Activated CD8-positive, alpha-beta T cell treated with anti-CD3 and anti-CD28 coated beads for 36 hours (primary cell): ENCODE measurements at places on chromosomes 7 and 10. TPM values are rescaled to one million over a fixed set of nuclear protein-coding genes. Genes with fewer than 3 reads are reported as not detected.

GRCh38 chr7:139704308-139704879 lies 73.4 kb downstream of the HIPK2 start:
- DNase-seq: no peak

DNA sequence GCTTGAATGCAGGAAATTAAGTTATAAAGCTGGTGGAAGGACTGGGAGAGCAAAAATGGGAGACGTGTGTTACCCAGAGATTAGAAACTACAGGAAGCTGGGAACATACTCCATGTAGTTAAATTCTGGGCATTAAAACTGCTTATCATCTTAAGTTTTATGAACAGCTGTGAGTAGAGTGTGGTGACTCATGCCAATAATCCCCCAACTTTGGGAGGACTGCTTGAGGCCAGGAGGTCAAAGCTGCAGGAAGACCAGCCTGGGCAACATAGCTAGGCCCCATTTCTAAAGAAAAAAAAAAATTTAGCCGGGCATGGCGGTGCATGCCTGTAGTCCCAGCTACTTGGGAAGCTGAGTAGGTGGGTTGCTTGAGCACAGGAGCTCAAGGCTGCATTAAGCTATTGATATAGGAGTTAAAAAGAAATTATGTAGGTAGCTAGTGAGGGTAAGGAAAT lies 56.2 kb upstream of the SEPHS1 start:
- no peak for DNase-seq

- DNase-seq: no peak
Observed at GRCh38 chr10:49572594-49573114, 33.7 kb upstream of the ERCC6 start.

- no peak for DNase-seq
Observed at GRCh38 chr10:4020631-4021030, 235.6 kb upstream of the KLF6 start.

GRCh38 chr7:101717628-101718357 lies 88.7 kb upstream of the MYL10 start:
- no peak for DNase-seq

GRCh38 chr10:60646966-60647796 lies 131.1 kb upstream of the CDK1 start:
- DNase-seq: peak; percentile 46

DNA sequence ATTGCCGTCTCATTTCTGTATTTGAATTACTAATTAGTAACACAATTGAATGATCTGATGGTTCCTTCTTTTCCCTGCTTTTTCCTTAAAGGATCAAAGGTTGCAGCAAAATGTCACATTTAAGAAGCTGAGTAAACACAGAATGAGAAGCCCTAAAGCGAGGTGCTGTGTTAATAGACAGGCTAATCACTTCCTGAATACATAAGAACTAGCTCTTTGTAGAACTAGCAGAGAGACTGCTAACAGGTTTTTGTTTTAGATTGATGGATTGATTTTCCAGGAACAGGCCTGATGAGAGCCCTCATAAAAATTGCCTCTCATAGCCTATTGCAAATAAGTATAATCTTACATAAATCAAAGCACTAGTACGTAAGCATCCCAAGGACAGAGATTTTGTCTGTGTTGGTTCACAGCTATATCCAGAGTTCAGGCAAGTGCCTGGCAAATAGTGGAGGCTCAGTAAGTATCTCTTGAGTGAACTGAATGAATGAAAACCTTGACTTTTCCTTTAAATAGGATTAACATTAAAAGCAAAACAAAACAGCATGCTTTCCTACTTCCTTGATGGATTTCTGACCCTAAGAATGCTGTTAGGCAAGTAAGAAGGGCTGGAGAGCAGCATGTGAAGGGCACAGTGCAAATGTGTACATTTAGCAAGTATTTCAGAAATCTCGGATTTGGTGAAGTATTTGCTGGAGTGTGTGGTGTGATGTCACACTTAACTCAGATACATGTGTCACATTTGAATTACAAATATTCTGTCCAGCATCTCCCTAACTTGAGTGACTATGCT lies 3.3 kb downstream of the TMEM229A start:
- DNase-seq: no peak

DNA sequence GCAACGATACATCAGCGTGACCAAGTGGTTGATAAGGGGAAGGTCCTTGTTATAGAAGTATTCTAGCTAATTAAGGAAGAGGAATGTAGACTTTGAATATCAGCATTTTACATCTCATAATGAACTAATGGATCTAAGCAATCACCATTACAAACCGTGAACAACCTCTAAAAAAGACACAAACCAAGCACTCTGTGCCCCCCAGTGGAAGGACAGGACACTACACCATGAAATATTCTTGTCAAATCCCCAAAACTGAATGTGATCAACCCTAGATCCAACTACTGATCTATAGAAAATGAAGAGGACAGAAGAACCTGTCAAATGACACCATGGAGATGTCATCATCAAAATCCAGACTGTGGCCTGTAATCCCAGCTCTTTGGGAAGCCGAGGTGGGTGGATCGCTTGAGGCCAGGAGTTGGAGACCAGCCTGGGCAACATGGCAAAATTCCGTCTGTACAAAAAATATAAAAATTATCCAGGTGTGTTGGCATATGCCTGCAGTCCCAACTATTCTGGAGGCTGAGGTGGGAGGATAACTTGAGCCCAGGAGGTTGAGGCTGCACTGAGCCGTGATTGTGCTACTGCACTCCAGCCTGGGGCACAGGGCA lies 111.3 kb upstream of the CARD11 start:
- peak; percentile 84 for DNase-seq

- DNase-seq: no peak
Observed at GRCh38 chr10:23037561-23037960, 57.8 kb upstream of the MSRB2 start.

DNA sequence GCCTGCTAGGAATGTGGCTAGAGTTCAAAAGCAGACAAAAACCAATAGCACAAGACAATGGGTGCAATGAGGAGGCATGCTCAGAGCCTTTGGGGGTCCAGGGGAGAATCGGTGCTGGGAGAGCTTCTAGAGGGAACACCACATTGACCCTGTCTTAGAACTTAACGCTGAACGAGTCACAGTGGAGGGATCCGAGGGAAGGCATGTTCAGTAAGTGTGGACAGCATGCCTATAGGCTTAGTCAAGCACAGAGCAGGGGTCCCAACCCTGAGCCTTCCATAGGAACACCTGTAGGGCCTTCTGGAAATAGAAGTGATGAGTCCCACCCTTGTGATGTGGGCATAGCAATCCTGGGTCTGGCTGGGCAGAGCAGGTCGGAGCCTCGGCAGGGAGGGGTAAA lies 148.7 kb downstream of the PKD1L1 start:
- DNase-seq: no peak

- no peak for DNase-seq
Observed at GRCh38 chr7:117139397-117139984, 183.4 kb downstream of the WNT2 start.

DNA sequence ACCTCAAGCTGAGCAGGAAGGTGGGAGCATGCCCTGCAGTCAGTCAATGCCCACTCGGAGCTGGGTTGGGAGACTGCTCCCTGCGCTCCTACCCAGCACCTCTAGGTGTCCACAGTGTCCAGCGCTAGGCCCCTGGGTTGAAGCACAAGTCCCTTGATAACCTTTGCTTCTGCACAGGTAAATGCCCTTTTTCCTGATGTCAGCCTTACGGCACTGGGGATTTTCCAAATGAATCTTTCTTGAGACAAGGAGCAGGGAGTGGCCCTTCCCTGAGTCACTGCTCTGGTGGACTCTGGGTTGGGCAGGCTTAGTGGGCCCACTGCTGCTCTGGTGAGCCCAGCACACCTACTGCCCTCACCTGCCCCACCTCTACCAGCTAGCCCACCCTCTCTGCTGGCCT lies 61.9 kb upstream of the OPN4 start:
- DNase-seq: no peak

GRCh38 chr7:35714407-35714806 lies 19.5 kb upstream of the HERPUD2 start:
- DNase-seq: no peak

- no peak for DNase-seq
Observed at GRCh38 chr7:55081068-55081467, 62.3 kb downstream of the EGFR start.

- DNase-seq: no peak
Observed at GRCh38 chr10:116395223-116395985, 32.2 kb upstream of the PNLIPRP3 start.

DNA sequence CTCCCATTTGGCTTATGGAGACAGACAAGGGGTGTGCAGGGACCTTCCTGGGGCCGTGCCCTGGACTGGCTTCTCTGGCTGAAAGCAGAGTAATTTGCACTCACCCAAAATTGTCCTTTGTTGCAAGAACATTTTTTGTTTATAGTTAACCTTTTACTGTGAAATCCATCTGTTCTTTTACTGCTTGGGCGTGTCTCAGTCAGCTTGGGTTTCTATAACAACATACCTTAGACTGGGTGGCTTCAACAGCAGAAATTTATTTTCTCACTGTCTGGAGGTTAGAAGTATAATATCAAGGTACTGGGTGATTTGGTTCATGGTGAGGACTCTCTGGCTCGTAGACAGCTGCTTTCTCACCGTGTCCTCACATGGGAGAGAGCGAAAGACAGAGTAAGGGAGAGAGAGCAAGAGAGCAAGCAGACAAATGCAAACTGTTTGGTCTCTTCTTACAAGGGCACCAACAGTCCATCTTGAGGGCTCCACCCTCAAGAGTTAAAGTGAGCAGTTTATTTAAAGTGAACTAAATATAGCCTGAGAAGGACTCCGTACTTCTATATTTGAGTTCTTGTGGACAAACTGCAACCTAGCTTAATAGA lies 131.0 kb upstream of the NPY start:
- DNase-seq: no peak

GRCh38 chr10:11877591-11877905 lies 54.4 kb downstream of the PROSER2 start:
- DNase-seq: no peak

GRCh38 chr7:1924258-1924817 lies 254.3 kb downstream of the ELFN1 start:
- DNase-seq: peak; percentile 47

GRCh38 chr7:79854621-79855020 lies 280.0 kb upstream of the GNAI1 start:
- no peak for DNase-seq

- DNase-seq: peak; percentile 65
Observed at GRCh38 chr7:140263277-140263676, 86.5 kb upstream of the KDM7A start.

- no peak for DNase-seq
Observed at GRCh38 chr10:11789306-11789705, 33.9 kb upstream of the PROSER2 start.

- DNase-seq: no peak
Observed at GRCh38 chr10:33212061-33212748, 122.3 kb downstream of the NRP1 start.

DNA sequence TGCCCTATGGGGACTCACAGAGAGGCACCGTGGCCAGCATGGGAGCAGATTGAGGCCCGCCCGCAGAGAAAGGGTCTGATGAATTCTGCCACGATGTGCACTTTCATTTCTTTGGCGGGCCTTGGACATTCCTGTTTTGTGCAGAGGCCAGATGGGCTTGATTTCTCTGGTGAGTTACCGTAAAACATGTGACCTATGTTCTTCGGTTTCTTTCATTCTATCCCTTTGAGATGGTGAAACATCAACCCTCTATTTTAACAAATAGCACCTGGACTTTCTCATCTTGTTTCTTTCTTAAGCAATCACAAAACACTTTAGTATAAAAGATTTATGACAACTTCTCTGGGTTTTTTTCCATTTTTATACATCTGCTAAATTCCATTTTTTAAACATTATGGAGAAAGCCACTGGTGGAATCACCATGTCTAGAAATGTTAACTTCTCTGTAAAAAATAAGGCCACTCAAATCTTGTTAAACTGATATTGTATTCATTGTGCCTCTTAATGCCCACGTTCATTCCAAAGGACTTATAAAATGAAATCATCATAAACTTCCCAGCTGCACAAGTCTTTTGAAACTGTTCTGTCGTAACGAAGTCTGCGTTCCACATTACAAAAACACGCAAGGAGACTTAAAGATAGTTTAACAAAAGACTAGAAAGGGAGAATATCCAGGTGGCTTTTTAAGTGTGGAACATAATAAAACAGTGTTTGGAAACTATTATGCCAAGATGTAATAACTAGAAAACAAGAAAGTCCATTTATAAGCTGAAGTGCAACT lies 21.4 kb upstream of the ODAD2 start:
- DNase-seq: no peak

DNA sequence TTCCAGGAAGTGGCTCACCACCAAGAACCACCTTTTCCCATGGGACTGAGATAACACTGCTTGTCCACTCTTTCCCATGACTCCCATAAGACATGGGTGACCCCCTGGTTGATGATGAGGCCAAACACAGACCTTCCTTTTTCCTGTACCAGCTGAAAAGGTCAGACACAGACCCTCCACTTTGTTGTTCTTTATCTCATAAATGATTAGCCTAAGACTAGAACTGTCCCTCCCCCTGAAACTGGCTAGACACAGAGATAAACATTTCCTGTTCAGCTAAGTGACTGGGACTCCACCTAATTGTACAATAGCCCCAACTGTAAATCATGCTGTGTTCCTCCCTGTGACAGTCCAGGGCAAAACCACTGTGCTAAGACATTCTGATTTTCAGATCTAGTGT lies 8.2 kb upstream of the NRG3 start:
- DNase-seq: no peak

GRCh38 chr10:72308320-72308987 lies 34.7 kb downstream of the DDIT4 start:
- DNase-seq: peak; percentile 69

GRCh38 chr10:119655566-119656001 lies 4.4 kb downstream of the BAG3 start:
- DNase-seq: peak; percentile 41

GRCh38 chr10:111410740-111411139 lies 333.9 kb downstream of the ADRA2A start:
- no peak for DNase-seq

DNA sequence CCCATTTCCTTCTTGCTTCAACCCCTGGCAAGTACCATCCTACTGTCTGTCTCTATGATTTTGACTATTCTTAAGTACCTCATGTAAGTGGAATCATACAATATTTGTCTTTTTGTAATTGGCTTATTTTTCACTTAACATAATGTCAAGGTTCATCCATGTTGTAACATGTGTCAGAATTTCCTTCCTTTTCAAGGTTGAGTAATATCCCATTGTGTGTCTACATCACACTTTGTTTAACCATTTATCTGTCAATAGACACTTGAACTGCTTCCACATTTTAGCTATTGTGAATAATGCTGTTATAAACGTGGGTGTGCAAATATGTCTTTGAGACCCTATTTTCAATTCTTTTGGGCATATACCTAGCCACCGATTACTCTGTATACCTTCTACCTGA lies 14.0 kb upstream of the CDK14 start:
- DNase-seq: no peak

GRCh38 chr10:92699518-92700381 lies 10.0 kb downstream of the HHEX start:
- peak; percentile 56 for DNase-seq

The SNX10 gene
- total RNA-seq: 51.1 TPM

The CYP3A5 gene
- total RNA-seq: not detected

The RET gene
- total RNA-seq: 0.13 TPM

The OR2A1 gene
- not detected for total RNA-seq

The GRID2IP gene
- 0.18 TPM for total RNA-seq

The DKK1 gene
- total RNA-seq: not detected

The ANKRD61 gene
- total RNA-seq: not detected

The FAM180A gene
- not detected for total RNA-seq

The PLPP4 gene
- not detected for total RNA-seq

The ATOH7 gene
- not detected for total RNA-seq

The IDI2 gene
- not detected for total RNA-seq

The ANKRD1 gene
- not detected for total RNA-seq
